ENCODE measurements at places on chromosomes 13 and 19.

DNA sequence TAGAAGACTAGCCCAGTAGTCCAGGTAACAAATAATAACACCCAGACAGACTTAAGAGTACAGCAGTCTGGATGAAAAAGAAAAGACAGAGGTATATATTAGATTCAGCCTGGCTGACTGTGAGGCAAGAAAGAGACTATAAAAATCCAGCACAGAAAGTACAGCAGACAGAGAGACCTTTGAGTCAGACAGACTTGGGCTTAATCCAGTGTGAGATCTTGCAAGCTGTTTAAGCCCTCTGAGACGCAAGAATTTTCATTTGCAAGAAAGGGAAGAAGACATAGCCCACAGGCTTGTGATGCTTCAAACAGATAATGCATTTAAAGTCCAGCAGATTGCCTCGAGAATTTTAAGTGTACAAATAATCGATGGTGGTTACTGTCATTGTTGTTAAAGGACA is 471.4 kb downstream of the LIG4 start:
- no peak for DNase-seq

DNA sequence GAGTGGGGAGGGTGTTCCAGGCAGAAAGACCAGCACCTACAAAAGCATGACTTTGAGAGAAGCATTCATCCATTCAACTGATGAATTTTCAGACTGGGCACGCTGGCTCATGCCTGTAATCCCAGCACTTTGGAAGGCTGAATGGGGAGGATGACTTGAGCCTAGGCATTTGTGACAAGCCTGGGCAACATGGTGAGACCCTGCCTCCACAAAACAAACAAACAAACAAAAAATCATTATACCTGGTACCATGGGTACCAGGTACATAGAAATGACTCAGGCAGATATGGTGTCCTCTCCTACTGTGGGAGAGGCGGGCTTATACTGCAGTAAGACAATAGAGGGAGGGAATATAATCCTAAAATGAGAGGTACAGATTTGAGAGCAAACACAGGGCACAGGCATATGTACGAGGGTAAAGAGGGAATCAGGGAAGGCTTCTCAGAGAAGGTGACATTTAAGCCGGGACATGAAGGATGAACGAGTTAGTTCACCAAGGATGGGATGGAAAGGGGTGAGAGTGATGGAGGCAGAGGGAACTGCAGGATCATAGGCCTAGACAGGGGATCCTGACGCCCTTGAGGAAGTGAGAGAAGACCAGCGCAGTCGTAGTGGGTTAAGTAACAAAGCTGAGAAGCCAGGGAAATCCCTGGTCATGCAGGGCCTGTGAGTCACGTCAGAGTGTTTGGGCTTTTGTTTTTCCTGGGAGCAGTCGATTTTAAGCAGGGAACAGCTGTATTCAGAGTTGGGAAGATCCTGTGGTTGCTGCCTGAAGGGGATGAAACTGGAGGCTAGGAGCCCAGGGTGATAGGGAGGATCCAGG is 2.9 kb downstream of the CYP2S1 start:
- DNase-seq = no peak

DNA sequence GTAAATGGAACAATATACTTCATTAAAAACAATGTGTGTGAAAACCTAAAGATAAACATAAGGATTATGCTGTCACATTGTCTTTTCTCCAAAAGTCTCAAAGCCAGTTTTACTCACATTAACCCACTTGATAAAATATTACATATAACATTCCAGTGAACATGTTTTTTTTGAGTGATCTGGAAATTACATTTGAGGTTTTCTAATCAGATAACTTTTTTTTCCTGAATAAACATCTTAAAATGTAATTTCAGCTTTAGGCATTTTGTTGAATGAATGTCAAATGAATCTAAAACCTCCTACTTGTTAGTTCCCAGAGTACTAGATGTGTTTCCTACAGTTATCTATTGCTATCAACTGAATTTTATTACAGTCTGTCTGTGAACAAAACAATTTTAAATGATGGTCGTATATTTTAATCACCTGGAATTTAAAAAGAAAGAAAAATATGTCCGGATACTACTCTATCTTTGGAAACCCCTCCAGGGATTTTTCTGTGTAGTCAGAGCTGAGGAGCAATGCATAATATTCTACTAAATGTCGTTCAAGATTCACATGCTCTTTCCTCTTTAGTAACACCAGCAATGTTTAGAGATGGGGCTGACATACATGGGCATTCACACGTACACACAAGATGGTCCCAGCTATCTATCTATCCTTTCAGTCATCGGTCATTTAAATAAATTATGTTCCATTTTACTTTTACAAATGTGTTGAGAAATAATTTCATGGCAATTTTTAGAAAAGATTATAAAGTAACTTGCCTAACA is 283.9 kb downstream of the KLF12 start:
- DNase-seq = no peak

- DNase-seq = no peak
These were observed 15.1 kb downstream of the ILF3 start for GRCh38 chr19:10669246-10669645.

GRCh38 chr13:59946944-59947343 is 216.8 kb downstream of the DIAPH3 start:
- no peak for DNase-seq

DNA sequence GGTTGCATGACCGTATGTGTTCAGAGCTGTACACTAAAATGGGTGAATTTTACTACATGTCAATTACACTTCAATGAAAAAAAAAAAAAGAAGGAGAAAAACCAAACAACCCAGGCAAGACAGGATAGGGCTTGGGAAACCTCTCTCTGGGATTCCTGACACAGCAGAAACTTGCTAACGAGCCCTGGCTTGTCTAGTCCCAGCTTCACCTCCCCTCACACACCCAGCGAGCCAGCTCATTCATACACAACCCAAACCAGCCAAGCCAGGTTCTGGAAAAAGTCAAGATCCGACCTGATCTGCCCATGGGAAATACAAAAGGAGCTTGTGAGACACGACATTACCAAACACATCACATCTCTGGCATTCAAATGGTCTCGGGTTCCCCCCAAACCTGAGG is 3.7 kb upstream of the TECR start:
- DNase-seq = no peak

GRCh38 chr19:48368936-48369335 is 4.8 kb downstream of the SYNGR4 start:
- no peak for DNase-seq

DNA sequence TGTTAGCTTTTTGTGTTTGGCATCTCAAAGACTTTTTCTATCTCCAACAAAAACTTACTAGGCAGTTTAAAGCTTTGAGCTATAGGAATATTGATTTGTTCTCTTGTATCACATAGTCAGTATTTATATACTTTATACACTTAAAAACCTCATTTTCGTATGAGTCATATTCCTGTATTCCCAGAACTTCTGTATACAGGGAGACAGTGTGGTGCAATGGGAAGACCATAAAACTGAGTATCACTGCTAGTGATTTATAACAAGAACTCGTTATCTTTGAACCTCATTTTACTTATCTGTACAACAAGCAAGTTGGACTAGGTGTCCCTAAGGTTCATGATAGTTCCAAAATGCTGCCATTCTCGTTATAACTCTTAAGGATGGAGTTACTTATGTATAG is 6.3 kb downstream of the GPR180 start:
- DNase-seq = no peak

Measured in SK-N-MC (cell line).